ENCODE measurements at places on chromosomes 3 and 15. TPM values are rescaled to one million over a fixed set of nuclear protein-coding genes. Genes with fewer than 3 reads are reported as not detected.
A peak's percentile ranks its signal among the peaks of the same experiment; 100 is the strongest.

DNA sequence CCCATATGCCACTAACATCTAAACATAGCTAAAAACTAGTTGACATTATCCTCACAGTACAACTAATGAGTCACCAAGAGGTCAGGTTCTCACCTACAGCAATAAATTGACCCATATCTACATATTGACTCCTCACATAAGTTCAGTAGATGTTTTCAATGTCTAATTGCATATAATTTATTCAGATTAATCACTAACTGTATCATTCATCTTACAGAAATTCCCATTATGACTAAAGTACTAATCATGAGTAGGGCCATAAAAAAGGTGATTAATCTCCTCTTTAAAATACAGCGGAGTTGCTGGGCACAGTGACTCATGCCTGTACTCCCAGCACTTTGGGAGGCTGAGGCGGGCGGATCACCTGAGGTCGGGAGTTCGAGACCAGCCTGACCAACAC is 82.4 kb upstream of the ST3GAL6 start:
- no peak for DNase-seq

- DNase-seq: no peak
Observed at GRCh38 chr3:9791790-9792404, 376 bp downstream of the TADA3 start.

GRCh38 chr3:48696156-48696555 is 10.4 kb upstream of the NCKIPSD start:
- DNase-seq: no peak

HTR3E gene
- not detected for polyA plus RNA-seq

IL16 gene
- not detected for polyA plus RNA-seq

DNA sequence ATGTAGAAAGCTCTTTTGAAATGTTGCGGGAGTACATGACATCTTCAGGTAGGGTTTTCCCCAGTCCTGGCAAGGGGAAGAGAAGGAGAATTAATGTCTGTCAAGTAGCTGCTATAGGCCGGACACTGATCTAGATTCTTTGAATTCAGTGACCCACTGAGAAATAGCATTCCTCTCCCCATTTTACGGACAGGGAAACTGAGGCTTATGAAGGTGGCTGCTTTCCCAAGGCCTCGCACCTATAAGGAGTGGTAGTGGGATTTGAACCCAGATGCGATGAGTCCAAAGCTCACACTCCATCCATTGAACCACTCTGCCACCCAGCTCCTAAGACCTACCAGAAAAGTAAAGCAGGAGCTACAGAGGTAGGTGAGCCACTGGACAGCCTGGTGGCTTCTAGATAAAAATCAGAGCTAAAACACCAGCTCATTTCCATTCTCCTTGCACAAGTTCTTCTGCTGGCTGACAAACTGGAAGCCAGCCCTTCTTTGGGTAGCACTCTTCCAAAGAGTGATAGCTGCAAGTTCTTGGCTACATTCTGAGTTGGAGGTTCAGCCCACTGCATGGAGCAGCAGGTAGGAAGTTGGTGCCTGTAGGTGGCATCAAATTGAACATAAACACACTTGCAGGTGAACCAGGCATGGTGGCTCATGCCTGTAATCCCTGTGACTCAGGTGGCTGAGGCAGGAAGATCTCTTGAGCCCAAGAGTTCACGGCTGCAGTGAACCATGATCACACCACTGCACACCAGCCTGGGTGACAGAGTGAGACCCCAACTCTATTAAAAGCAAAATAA is 22.0 kb downstream of the ZNF710 start:
- DNase-seq: no peak

OXSR1 gene
- polyA plus RNA-seq: 39.2 TPM

DNA sequence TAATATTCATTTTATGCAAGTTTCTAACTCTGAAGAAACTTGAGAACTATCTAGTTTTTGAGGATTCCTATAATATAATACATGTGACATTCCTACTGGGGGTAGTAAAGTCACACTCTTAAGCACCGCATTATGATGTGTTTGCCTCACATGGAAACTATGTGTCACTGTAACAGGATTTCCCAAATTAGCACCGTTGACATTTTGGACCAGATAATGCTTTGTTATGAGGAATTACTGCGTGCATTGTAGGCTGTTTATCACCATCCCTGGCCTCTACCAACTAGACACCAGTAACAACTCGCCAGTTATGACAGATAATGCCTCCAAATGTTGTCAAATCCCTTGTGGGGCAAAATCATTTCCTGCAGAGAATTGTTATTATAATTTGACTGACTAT is 267.8 kb downstream of the RAP2B start:
- no peak for DNase-seq

DNA sequence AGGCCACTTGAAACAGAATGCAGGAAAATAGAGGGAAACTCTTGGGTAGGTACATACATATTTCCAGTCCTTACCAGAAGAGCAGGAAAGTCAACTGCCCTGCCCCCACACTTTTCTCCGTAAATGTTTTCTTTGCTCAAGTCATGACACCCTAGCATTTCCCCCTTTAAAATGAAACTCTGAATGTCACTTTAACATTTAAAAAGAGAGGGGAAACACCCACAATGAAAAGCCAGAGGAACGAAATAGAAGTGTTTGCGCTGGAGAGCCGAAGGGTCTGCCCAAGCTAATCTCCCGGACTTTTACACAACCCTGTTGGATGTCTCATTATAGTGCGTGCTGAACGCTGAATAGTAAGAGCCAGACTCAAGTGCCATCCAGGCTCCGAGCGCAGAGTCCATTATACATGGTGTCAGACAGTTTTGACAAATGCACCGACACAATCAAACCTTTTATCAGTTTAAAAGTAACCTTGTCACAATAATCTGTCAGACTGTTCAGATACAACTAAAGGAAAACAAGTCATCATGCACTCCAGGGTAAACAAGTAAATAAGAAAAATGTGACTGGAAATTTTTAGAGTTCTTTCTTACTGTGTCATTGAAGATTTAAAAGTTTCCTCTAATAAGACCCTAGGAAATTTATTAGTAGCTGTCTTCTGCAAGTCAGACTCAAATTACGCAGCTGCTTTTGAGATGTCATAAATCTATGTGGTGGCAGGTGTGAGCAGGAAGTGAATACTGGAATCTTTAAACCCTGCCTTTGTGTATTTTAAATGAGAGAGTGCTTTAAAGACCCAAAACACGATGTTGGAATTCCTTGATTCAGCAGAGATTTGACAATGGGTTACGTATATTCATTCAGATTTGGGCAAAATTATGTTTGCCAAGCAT is 159.8 kb downstream of the RBMS3 start:
- no peak for DNase-seq

- DNase-seq: no peak
Observed at GRCh38 chr3:136093771-136094170, 102.4 kb downstream of the MSL2 start.

GRCh38 chr15:99071091-99071680 is 33.7 kb upstream of the SYNM start:
- no peak for DNase-seq

THRB gene
- 0.86 TPM for polyA plus RNA-seq

DNA sequence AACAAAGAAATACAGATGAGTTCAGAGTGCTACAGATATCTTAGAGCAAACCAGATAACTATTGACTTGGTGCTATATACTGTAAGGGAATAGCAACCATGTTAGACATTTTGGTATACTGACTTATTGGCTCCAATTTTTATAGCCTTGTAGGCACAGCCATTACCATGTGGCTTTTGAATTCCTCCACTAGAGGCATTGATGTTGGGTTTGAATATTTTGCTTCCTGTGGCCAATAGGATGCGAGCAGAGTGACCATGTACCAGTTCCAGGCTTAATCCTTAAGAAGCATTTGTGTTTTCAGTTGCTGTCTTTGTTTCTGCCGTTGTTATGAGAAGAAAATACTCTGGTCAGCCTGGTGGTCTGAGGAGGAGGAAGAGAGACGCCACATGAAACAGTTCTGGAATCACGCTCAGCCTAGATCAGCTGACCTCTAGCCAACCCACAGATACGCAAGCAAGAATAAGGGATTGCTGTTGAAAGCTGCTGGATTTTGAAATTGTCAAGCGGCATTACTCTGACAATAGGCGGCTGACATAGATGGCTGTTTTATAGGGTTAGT is 109.4 kb upstream of the TNIK start:
- DNase-seq: no peak

IGF2BP2 gene
- polyA plus RNA-seq: 45.3 TPM

DNA sequence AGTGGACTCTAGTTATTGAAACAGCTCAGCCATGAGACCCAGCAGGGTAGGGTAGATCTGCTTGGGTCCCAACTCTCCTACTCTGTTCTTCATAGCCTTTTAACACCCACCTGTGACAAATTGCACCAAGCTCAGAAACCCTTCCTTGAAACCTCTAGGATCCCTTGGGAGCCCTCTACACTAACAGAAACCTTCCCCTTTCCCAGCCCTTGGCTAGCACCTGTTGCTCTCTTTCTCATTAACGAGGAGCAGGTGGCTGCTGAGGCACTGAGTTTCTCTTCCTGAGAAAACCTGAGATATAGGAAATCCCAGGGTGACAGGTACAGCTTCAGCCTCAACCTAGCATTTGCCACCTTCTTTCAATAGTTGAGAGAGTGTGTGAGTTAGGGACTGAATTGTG is 88.3 kb upstream of the CLSTN2 start:
- no peak for DNase-seq

DNA sequence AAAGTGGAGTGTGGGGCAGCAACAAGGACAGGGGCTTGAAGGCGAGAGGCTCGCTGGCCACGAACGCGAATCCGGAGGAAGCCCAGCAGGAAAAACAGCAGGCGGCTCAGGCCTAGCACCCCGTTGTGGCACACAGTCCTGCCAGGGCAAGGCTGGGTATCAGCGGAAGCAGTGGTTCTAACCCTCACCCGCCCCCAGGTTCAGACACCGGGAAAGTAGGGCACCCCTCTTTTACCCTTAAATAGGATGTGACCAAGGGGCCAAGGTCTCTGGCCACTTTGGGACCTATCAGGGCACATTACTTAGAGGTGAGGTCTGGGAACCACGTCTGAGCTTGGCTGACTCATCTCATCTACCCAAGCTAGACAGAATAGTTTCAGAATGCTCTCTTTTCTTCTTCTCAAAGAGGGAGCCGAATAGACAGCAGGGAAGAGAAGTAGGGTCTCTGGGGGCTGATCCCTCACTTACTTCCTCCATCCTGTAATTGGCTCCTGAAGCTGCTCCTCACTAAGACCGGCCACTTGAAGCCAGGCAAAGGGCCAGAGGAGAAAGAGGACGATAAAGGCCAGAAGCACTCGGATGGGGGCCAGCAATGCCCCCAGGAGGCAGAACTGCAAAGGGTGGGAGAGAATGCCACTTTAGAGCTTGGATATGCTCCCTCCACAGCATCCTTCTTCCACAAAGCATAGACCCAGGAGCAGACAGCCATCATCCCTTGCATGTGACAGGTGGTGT is 1.7 kb downstream of the LPCAT4 start:
- DNase-seq: no peak

SLC38A3 gene
- 3.1 TPM for polyA plus RNA-seq

CASR gene
- polyA plus RNA-seq: 0.11 TPM

DNA sequence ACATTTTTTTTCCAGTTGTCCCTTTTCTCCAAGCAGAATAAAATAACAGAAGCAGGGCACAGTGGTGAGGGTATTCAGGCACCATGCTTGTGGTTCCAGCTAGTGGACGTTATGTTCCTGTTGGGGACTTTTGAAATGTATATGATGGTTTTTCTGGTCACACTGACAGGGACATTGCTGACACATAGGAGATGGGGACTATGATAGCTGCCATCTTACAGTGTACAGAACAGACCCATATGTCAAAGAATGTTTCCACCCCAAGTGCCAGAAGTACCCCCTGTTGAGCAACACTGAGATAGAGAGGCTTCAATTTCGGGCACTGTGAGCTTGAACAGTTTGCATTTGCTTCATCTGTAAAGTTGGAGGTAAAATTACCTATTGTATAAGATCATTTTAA is 38.6 kb downstream of the MCTP2 start:
- no peak for DNase-seq

XCR1 gene
- 2.7 TPM for polyA plus RNA-seq

DYNLT2B gene
- not detected for polyA plus RNA-seq

GRCh38 chr15:52220937-52221660 is 29.9 kb upstream of the GNB5 start:
- DNase-seq: no peak

RARRES1 gene
- 36.8 TPM for polyA plus RNA-seq

TTLL13 gene
- polyA plus RNA-seq: 0.11 TPM

SPPL2A gene
- polyA plus RNA-seq: 63.3 TPM

GREM1 gene
- polyA plus RNA-seq: 0.85 TPM

GRCh38 chr15:65146438-65146837 is 12.8 kb upstream of the PDCD7 start:
- DNase-seq: no peak

GRCh38 chr15:48392356-48392755 is 61.1 kb downstream of the DUT start:
- DNase-seq: peak; percentile 82

- no peak for DNase-seq
Observed at GRCh38 chr15:44157679-44158078, 37.4 kb downstream of the FRMD5 start.

DNA sequence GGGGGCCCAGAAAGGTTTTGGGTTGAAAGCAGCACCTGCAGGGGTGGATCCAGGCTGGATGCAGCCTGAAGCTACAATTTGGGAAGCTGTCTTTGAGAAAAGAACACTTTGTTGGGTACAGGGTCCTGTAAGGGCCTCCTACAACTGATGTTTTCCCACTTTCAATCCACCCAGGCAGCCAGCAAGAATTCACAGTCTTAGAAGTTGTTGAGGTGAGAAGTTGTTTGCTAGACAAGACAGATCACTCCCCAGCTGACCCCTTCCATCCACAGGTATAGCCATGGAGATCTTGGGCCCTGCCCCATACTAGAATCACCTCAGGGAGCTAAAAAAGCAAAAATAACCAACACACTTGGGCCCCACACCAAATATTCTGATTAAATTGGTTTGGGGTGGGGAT is 10.3 kb upstream of the SMAD6 start:
- no peak for DNase-seq

GNAT1 gene
- not detected for polyA plus RNA-seq

- peak; percentile 74 for DNase-seq
Observed at GRCh38 chr3:48661501-48662144, 1.1 kb downstream of the CELSR3 start.

TMCO5A gene
- polyA plus RNA-seq: not detected

GRCh38 chr3:116166121-116166520 is 279.2 kb downstream of the LSAMP start:
- no peak for DNase-seq

- DNase-seq: no peak
Observed at GRCh38 chr15:35440265-35440664, 105.7 kb downstream of the DPH6 start.
